Ovary (tissue), 10 donors: ENCODE measurements at places on chromosomes 4 and X. TPM values are rescaled to one million over a fixed set of nuclear protein-coding genes. Genes with fewer than 3 reads are reported as not detected.
A peak's percentile ranks its signal among the peaks of the same experiment; 100 is the strongest.

The TEX13C gene
- not detected for total RNA-seq

The TKTL2 gene
- total RNA-seq, result not detected

GRCh38 chrX:16999275-16999674 lies 52.8 kb downstream of the REPS2 start:
- H3K4me3 ChIP-seq, result no peak overlapping the region
- no peaks in the 10 kb centered on the region for H3K36me3 ChIP-seq
- DNase-seq, result no peak
- H3K27me3 ChIP-seq, result no peaks in the 10 kb centered on the region

DNA sequence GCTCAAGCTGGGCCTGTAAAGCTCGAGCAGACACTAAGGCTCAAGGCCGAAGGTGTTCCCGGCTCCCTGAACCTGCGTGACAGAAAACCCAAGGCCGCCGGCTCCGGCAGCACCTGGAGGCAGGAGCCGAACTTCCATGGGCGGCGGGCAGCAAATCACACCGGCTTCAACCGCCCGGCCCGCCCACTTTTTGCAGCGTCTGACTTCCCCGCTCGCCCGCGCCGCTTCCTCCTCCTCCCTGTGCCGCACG lies 940 bp upstream of the NSD2 start:
- peak overlapping the region; percentile 96 for H3K27ac ChIP-seq
- no peaks in the 10 kb centered on the region for H3K4me1 ChIP-seq
- peak; percentile 77 for DNase-seq
- peak overlapping the region; percentile 58 for H3K4me3 ChIP-seq
- H3K36me3 ChIP-seq, result no peaks in the 10 kb centered on the region

GRCh38 chr4:184744236-184744635 lies 10.3 kb upstream of the CENPU start:
- no peaks in the 10 kb centered on the region for H3K36me3 ChIP-seq
- no peak overlapping the region for H3K27ac ChIP-seq
- H3K4me1 ChIP-seq, result peaks cover 10% of the 10 kb centered on the region
- DNase-seq, result no peak

DNA sequence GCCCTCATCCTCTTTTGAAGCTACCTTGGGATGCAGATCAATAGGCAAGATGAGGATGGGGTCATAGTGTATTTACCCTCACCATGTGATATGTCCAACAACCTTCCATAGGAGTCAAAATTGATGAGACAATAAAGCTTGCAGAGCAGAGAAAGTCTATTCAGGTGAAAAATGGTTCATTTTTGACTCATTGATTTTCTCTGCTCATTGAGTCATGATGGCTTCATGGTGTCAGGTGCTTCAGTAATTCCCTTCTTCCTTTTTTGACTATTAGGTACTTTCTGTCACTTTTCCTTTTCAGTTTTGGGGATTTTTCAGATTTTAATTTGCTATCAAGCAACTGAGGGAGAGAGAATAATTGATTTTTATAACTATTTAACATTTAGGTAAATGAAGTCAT lies 55.9 kb upstream of the IL2 start:
- DNase-seq, result no peak
- no peak overlapping the region for H3K27ac ChIP-seq
- H3K4me3 ChIP-seq, result no peak overlapping the region
- H3K4me1 ChIP-seq, result no peaks in the 10 kb centered on the region
- no peaks in the 10 kb centered on the region for H3K27me3 ChIP-seq

- no peaks in the 10 kb centered on the region for H3K27me3 ChIP-seq
- peaks cover 4% of the 10 kb centered on the region for H3K4me1 ChIP-seq
- no peak overlapping the region for H3K27ac ChIP-seq
- H3K36me3 ChIP-seq, result no peaks in the 10 kb centered on the region
- no peak overlapping the region for H3K4me3 ChIP-seq
These were observed 536.2 kb downstream of the MID1IP1 start for GRCh38 chrX:39337451-39337850.

DNA sequence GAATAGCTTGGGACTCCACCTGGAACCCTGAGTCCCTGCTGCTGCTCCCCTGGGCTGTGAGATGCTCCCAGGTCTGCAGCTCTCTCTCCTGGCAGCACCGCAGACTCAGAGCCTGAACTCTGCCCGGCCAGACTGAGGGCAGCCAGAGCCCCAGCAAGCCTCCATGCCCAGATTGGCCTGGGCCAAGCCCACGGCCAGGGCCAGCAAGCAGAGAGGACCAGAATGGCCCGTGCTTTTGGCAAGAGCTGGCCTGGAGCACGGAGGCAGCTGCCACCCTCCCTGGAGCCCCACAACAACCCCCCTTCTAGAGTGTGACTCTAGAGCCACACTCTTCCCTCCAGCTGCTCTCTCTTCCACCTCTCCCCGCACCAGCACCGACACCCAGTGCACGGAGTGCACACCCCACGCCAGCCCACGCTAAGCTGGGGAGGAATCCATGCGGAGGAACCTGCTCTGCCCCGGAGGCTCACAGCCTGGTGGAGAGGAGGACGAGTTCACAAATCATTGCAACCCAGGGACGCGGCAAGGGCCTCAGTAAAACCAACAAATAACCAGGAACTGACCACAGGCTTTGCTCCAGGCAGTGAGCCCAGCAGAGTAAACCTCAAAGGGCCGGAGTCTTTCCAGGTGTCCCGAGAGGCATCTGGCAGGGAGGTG lies 110.3 kb downstream of the HMX1 start:
- DNase-seq, result no peak
- H3K4me1 ChIP-seq, result no peaks in the 10 kb centered on the region
- no peak overlapping the region for H3K4me3 ChIP-seq
- no peaks in the 10 kb centered on the region for H3K27me3 ChIP-seq
- no peak overlapping the region for H3K27ac ChIP-seq

GRCh38 chr4:19158107-19158809 lies 1093.4 kb upstream of the SLIT2 start:
- no peak overlapping the region for H3K4me3 ChIP-seq
- H3K27ac ChIP-seq, result no peak overlapping the region
- H3K36me3 ChIP-seq, result no peaks in the 10 kb centered on the region
- H3K27me3 ChIP-seq, result no peaks in the 10 kb centered on the region

The PRDM5 gene
- total RNA-seq, result 45.3 TPM

GRCh38 chr4:7752649-7753048 lies 187.0 kb downstream of the AFAP1 start:
- no peak overlapping the region for H3K4me3 ChIP-seq
- DNase-seq, result no peak
- H3K27ac ChIP-seq, result no peak overlapping the region
- peaks cover 7% of the 10 kb centered on the region for H3K4me1 ChIP-seq

- H3K27ac ChIP-seq, result no peak overlapping the region
- no peaks in the 10 kb centered on the region for H3K36me3 ChIP-seq
- H3K4me3 ChIP-seq, result no peak overlapping the region
These were observed 54.4 kb upstream of the ESX1 start for GRCh38 chrX:104309169-104309568.

- H3K27ac ChIP-seq, result no peak overlapping the region
- H3K4me3 ChIP-seq, result no peak overlapping the region
- H3K36me3 ChIP-seq, result no peaks in the 10 kb centered on the region
- no peaks in the 10 kb centered on the region for H3K27me3 ChIP-seq
These were observed 463.1 kb downstream of the PCDH7 start for GRCh38 chr4:31183256-31183655.

The RAB40A gene
- total RNA-seq, result 2.2 TPM

- DNase-seq, result no peak
- no peak overlapping the region for H3K4me3 ChIP-seq
- no peaks in the 10 kb centered on the region for H3K27me3 ChIP-seq
- H3K36me3 ChIP-seq, result no peaks in the 10 kb centered on the region
These were observed 22.8 kb upstream of the PPP2R2C start for GRCh38 chr4:6495296-6495590.

- no peak overlapping the region for H3K27ac ChIP-seq
- no peak for DNase-seq
- no peak overlapping the region for H3K4me3 ChIP-seq
These were observed 49.9 kb downstream of the IL15 start for GRCh38 chr4:141686146-141686775.

- H3K4me3 ChIP-seq, result no peak overlapping the region
- peaks cover 6% of the 10 kb centered on the region for H3K4me1 ChIP-seq
- H3K27ac ChIP-seq, result no peak overlapping the region
- H3K36me3 ChIP-seq, result no peaks in the 10 kb centered on the region
These were observed 154.4 kb downstream of the SHROOM3 start for GRCh38 chr4:76589402-76589801.

GRCh38 chr4:17809667-17810066 lies 890 bp downstream of the DCAF16 start:
- no peaks in the 10 kb centered on the region for H3K27me3 ChIP-seq
- H3K36me3 ChIP-seq, result no peaks in the 10 kb centered on the region
- peaks cover 5% of the 10 kb centered on the region for H3K4me1 ChIP-seq
- DNase-seq, result no peak
- peak overlapping the region; percentile 90 for H3K4me3 ChIP-seq

The CYSLTR1 gene
- 1.1 TPM for total RNA-seq

- no peaks in the 10 kb centered on the region for H3K36me3 ChIP-seq
- DNase-seq, result no peak
- H3K4me1 ChIP-seq, result peaks cover 7% of the 10 kb centered on the region
- H3K27me3 ChIP-seq, result no peaks in the 10 kb centered on the region
- H3K4me3 ChIP-seq, result no peak overlapping the region
- H3K27ac ChIP-seq, result no peak overlapping the region
These were observed 46.9 kb downstream of the SMAD1 start for GRCh38 chr4:145528601-145529000.

GRCh38 chr4:74304095-74304625 lies 4.1 kb upstream of the EPGN start:
- no peak overlapping the region for H3K27ac ChIP-seq
- DNase-seq, result no peak
- no peaks in the 10 kb centered on the region for H3K36me3 ChIP-seq

DNA sequence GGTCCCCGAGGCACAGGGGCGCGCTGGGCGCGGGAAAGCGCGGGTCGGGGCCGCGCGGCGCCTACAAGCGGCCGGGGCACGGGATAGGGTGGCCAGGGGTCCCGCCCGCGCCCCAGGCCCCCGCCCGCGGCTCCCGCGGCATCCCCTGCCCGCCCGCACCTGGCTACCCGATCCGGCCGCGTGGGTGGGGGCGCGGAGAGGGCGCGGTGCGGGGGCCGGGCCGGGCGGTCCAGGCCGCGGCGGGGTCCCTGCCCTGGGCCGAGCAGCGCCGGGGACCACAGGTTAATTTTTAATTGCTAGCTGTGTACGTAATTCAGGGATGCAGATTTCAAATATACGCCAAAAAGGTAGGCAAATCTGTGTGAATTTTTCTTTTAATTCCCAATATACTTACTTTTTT lies 44.3 kb upstream of the FAM47C start:
- no peaks in the 10 kb centered on the region for H3K27me3 ChIP-seq
- no peaks in the 10 kb centered on the region for H3K4me1 ChIP-seq
- no peak for DNase-seq
- no peak overlapping the region for H3K4me3 ChIP-seq
- no peaks in the 10 kb centered on the region for H3K36me3 ChIP-seq

DNA sequence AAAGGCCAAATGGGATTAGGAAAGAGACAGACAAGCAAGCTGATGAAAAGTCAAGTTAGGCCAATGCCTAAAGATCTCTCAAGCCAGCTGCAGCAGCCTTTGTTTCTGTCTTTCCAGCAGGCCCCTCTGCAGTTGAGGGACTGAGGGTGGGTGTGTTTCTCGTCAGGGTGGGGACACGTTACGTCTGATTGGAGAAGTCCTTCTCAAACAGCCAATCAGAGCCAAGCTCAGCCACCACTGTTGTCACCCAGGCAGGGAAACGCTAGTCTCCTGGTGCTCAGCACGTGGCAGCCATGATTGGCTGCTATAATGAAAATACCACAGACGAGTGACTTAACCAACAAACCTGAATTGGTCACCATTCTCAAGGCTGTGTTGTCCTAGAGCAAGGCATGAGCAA lies 177.1 kb upstream of the LCORL start:
- H3K27ac ChIP-seq, result no peak overlapping the region
- H3K27me3 ChIP-seq, result no peaks in the 10 kb centered on the region
- H3K4me3 ChIP-seq, result no peak overlapping the region
- no peaks in the 10 kb centered on the region for H3K4me1 ChIP-seq
- DNase-seq, result no peak

GRCh38 chr4:74660866-74661265 lies 133.5 kb downstream of the BTC start:
- H3K27ac ChIP-seq, result no peak overlapping the region
- no peak for DNase-seq
- H3K27me3 ChIP-seq, result no peaks in the 10 kb centered on the region
- no peaks in the 10 kb centered on the region for H3K4me1 ChIP-seq
- no peak overlapping the region for H3K4me3 ChIP-seq

- no peak overlapping the region for H3K4me3 ChIP-seq
- H3K27me3 ChIP-seq, result no peaks in the 10 kb centered on the region
- no peak for DNase-seq
- no peak overlapping the region for H3K27ac ChIP-seq
- no peaks in the 10 kb centered on the region for H3K36me3 ChIP-seq
These were observed 66.5 kb downstream of the ACOX3 start for GRCh38 chr4:8373973-8374545.

The MAGEA10 gene
- not detected for total RNA-seq

DNA sequence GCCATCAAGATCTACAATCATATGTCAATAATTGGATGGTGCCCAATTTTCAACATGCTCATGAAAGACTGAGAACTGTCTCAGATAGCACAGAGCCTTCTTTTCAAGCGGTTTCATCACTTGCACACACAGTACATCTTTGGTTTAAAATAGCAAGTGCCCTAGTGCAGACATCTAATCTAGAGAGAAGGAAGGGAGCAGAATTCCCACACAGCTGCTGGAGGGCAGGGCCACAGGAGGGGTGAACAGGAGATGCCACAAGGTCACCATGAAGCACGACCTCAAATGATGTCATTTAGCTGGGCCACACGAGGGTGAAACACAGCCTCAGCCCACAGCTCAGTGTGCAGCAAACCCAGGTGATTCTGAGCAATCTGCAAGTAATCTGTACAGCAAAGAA lies 24.3 kb downstream of the LEF1 start:
- no peak overlapping the region for H3K27ac ChIP-seq
- H3K36me3 ChIP-seq, result no peaks in the 10 kb centered on the region
- no peaks in the 10 kb centered on the region for H3K4me1 ChIP-seq
- no peak overlapping the region for H3K4me3 ChIP-seq
- no peak for DNase-seq

The CCDC149 gene
- total RNA-seq, result 21.4 TPM

The PDGFC gene
- total RNA-seq, result 36.2 TPM

- no peak overlapping the region for H3K27ac ChIP-seq
- H3K4me3 ChIP-seq, result no peak overlapping the region
- H3K36me3 ChIP-seq, result no peaks in the 10 kb centered on the region
- H3K4me1 ChIP-seq, result no peaks in the 10 kb centered on the region
- no peak for DNase-seq
These were observed 31.5 kb upstream of the IL21 start for GRCh38 chr4:122652379-122652778.

The KLF3 gene
- 97.8 TPM for total RNA-seq
